ENCODE measurements at places on chromosomes 7 and 10.

DNA sequence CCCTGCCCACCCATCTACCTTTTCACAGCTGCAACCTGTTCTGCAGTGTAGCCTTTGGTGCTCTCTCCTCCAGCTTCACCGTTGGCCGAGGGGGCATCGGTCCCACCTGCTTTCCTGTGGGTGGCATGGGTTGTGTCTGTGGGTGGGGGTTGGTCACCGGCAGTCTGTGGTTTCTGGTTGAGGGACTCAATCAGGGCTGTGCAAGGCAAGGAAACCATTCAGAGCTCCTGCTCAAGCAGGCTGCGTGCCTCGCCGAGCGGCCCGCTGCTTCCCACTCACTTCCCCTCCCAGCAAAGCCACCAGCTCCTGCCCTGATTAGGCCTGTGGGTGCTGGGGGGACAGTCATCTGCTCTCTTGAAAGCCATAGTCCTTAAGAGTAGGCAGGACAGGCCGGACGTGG, 9.8 kb downstream of the DNAJB12 start:
- DNase-seq = no peak

DNA sequence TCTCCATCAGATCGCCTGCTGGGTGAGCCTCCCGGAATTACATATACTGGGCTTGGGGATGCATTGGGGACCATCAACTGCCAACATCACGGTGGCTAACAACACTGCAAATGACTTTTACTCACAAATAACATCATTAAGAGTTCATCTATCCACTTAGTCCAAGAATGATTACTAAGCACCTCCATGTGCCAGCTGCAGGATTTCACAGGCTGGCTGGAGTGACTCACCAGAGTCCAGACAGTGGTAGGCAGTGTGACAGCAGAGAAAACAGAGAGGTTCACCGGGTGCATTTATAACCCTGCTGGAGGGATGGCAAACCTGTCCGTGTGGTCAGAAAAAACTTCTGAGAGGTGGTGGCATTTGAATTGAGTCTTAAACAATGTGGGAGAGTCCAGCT, 3.2 kb upstream of the IGFBP3 start:
- no peak for DNase-seq

- DNase-seq = no peak
Measured at GRCh38 chr10:6275022-6275997, 72.6 kb downstream of the PFKFB3 start.

GRCh38 chr10:110068780-110069179, 61.0 kb downstream of the ADD3 start:
- DNase-seq = no peak

GRCh38 chr7:117020591-117020973, 67.3 kb downstream of the ST7 start:
- DNase-seq = no peak
